ENCODE measurements at places on chromosomes 11 and 22.
A peak's percentile ranks its signal among the peaks of the same experiment; 100 is the strongest.

DNA sequence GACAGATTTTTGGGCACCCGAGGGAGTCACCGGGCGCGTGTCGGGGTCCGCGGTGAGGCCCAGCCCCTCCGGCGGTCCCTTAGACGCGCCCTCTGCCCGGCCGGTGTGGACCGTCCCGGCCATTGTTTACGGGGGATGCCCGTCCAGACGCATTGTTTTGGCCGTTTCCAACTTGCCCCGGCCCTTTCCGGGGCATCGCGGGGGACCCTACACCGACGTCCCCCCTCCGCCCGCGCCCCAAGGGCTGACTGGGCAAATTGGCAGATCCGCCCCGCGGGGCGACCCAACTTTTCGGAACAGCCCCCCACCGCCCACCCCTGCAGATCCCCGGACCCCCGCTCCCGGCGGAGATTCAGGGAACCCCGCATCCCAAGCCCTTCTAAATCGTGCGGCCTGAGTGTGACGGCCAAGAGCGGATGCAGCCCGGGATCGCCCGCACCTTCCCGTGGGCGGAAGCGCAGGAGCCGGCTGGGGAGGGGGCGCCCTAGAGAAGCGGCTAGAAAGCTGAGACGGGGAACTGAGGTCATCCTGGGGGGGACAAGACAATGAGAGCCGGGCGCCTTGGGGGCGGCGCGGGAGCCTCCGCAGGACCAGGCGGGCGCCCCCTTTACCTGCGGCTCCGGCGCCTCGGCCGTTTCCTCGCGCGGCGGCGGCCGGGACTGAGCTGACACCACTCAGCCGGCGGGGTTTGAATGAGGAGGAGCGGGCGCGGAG lies 17.1 kb upstream of the CCT8L2 start:
- peaks cover 4% of the 10 kb centered on the region for H3K27me3 ChIP-seq
- H3K4me3 ChIP-seq: no peak overlapping the region

DNA sequence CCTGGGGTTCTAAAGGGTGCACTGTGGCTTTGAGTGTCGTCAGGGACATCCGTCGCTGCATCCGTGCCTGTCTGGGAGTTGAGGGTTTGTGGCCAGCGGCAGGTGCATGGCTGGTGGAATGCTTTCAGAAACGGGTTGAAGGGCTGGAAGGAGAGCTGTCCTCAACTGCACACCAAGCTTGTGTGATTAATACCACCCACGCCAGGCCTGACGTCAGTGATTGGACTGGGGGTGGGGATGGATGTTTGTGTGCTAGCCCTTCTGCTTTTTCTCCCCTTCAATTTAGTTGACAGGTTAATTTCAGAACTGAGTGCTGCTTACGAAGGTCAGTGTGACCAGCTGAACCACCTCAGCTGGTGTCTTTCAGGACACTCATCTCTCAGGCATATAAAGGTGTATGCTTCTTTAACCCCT lies 3.2 kb upstream of the GAB2 start:
- no peak overlapping the region for H3K27ac ChIP-seq
- peak; percentile 82 for DNase-seq
- no peaks in the 10 kb centered on the region for H3K36me3 ChIP-seq
- H3K4me3 ChIP-seq: no peak overlapping the region

DNA sequence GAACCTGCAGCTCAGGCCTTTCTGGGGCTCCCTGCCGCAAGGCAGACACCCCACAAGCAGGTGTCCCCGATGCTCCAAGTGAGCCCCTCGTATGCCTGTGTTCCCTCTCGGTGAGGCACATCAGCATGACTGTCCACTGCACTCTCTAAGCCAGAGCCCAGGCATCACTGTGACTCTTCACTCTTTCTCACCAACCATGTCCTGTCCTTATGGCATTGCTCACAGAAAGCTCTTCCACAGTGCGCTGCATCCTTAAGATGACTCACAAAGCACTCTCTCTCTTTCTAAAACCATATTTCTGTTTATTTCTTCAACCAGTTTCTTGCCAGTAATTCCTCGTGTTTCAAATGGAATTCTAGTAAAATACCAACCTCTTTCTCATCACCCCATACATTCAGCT lies 18.1 kb downstream of the GAB4 start:
- H3K36me3 ChIP-seq: no peaks in the 10 kb centered on the region
- no peaks in the 10 kb centered on the region for H3K4me1 ChIP-seq
- no peak overlapping the region for H3K27ac ChIP-seq
- no peaks in the 10 kb centered on the region for H3K27me3 ChIP-seq

DNA sequence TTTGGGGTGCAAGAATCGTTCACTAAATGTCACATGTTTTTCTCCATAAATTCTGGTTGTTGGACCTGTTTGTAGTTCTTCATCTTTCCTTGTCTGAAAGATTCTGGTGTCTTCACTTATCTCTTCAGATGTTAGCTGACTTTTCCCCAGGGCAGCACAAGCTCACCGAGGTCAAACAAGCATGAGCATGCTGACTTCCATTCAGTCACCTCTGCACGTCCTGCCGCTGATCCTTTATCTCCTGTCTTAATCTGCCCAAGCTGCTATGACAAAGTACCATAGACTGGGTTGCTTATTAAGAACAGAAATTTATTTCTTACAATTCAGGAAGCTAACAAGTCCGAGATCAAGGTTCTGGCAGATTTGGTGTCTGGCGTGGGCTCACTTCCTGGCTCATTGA lies 800.6 kb downstream of the NTM start:
- H3K4me1 ChIP-seq: no peaks in the 10 kb centered on the region
- no peak overlapping the region for H3K4me3 ChIP-seq
- DNase-seq: no peak
- no peak overlapping the region for H3K27ac ChIP-seq

GRCh38 chr11:65822776-65823528 lies 10.8 kb upstream of the SNX32 start:
- DNase-seq: no peak
- H3K4me1 ChIP-seq: no peaks in the 10 kb centered on the region
- H3K27ac ChIP-seq: no peak overlapping the region
- H3K4me3 ChIP-seq: no peak overlapping the region
- H3K27me3 ChIP-seq: no peaks in the 10 kb centered on the region

- DNase-seq: no peak
- no peak overlapping the region for H3K27ac ChIP-seq
- no peaks in the 10 kb centered on the region for H3K27me3 ChIP-seq
- no peaks in the 10 kb centered on the region for H3K36me3 ChIP-seq
- H3K4me3 ChIP-seq: no peak overlapping the region
Measured at GRCh38 chr11:66082946-66083698, 13.1 kb downstream of the PACS1 start.

Data from kidney (tissue), 22 donors.